ENCODE measurements at places on chromosomes 5 and 9.

- no peak for DNase-seq
These were observed 9.4 kb upstream of the BTF3 start for GRCh38 chr5:73488806-73489205.

DNA sequence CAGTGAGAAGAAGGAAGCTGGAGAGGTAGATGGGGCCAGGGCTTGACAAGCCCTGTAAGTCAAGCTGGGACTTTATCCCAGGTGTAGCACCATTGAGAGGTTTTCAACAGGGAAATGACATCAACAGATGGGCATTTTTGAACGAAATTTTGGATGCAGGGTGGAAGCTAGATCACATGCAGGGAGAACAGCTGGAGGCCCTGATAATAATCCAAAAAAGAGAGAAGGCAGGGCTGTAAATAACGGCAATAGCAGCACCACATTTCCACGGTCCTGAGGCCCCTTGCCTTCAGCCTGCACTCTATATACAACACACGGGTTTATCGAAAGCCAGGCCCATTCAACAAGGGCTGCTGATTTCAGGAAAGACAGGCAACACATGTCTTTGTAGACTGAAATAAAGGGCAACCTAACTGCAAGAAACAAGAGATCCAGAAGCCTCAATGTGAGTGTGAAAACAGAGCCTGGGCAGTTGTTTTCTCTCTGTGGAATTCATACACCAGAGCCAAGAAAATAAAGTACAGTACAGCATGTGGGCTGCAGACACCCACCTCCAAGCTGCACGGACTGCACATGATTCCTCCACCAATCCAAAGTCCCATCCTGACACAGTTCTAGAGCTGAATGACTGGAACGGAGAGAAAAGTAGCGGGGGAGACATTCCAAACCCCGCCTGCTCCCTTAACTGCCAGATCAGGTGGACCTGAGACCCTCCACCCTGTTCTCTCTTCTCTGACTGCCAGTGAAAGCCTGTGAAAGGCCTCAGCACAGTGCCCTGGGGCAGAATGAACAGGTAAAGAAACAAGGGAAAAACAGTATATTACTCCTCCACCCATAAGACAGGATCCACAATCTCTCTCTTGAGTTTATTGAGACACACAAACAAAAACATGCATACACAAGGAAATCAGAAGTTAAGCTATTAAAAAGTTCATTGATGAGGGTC lies 36.3 kb downstream of the KLHL3 start:
- no peak for DNase-seq

DNA sequence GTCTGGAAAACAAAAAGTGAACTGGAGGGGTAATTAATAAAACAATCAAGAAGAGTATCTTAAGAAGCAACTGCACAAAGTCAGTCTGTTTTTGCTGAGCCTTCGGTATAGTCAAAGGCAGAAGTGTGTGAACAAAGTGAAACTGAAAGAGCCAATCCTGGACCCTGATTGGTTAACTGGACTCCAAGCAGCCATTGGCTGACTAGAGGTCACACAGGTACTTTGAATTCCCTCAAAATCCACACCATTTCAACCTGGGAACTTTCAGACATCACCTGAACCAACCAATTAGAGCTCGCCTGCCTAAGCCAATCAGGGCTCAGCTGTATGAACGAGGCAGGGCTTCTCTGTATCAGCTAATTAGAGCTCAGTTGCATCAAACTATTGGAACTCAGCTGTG lies 286.7 kb downstream of the TLE4 start:
- no peak for DNase-seq

DNA sequence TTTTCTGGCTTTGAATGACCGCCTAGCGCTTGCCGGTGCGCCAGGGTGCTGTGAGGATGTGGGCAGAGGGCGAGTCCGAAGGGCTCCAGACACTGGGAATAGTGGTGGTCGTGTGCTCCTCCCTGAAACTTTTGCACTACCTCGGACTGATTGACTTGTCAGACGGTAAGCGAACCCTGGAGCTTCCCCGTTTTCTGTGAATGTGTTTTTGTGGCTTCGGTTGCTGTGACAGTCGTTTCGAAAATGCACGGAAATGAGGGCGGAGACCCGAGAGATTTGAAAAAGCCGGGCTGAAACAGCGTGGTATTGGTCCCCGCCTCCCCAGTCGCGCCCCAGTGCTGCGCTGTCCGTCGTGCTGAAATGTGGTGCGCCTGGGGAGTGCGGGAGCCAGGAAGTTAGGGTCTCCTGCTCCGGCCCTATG lies 102.5 kb upstream of the GABRP start:
- no peak for DNase-seq

DNA sequence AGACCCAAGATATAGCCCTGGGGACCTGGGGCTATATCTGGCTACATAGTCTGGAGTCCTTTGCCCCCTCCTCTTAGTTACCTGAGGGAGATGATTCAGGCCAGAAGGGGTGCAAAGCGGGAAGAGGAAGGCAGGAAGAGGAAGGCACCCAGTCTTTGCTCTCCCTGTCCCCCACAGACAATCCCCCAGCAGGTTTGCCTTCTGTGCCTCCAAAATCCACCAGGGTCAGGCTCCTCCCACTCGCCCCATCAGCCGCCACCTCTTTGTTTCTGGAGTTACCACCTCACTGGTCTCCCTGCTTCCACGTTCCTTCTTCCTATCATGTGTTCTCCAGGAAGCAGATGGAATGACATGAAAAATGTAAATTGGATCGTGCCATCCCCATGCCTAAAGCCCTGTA lies 31.2 kb upstream of the FABP6 start:
- no peak for DNase-seq

DNA sequence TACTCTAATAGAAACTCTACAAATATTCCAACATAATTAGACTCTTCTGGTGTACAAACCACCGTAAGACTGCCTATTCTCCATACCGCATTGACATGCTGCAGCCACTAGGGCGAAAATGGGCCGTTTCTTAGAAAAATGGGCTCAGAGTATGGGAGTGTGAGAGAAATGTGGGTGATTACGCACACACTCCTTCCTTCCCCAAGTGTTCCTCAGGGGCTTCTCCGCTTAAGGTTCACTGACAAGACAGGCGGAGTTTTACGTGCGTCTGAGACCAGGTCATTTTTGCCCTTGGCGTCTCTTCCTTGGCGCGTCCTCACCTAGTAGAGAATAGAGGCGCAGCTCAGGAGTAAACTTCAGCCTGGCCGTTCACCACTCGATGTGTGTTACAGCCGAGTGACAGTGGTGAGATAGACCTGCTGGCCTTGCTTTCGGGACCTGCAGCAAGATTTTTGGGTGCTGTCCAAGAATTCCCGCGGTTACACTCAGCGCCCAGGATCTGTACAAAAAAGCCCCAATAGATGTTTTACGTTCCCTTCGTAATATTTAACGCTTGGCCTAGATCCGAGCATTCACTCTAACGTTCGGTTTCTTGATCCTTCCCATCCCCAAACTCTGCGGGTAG lies 1.8 kb upstream of the NTRK2 start:
- DNase-seq: no peak

GRCh38 chr5:113205323-113205722 lies 228.7 kb downstream of the DCP2 start:
- no peak for DNase-seq

DNA sequence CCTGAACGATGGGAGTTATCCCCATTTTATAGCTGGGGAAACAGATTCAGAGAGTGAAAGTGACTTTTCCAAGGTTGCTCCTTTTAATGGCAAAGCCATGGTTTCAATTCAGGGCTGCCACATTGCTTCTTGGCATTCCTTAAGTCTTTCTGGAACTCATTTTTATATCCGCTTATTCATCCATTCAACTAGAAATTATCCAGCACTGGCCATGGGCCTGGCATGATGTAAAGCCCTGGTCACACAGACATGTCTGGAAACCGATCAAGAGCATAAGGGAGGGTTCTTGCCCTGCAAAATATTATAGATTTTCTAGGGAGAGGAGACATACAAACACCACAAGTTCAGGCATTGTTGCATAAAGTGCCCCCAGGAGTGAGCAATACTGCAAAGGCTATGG lies 43.0 kb upstream of the COL15A1 start:
- DNase-seq: no peak

DNA sequence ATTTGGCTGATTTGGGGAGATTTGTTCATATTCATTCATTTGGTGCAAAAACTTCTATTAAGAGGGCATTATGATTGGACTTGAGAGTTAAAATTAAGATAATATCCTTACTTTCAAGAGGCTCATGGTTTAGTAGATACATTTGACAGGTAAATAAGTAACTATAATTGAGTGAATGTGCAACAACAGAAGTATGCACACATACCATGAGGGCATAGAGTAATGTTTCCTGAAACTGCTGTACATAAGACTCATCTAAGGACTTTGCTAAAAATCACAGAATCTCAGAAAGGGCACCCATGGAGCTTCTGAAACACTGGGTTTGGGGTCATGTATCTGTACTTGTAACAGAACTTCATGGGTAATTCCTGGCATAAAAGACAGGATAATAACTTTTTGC lies 70.1 kb upstream of the PPP2R2B start:
- no peak for DNase-seq

- DNase-seq: no peak
These were observed 61.3 kb downstream of the DROSHA start for GRCh38 chr5:31470608-31471007.

DNA sequence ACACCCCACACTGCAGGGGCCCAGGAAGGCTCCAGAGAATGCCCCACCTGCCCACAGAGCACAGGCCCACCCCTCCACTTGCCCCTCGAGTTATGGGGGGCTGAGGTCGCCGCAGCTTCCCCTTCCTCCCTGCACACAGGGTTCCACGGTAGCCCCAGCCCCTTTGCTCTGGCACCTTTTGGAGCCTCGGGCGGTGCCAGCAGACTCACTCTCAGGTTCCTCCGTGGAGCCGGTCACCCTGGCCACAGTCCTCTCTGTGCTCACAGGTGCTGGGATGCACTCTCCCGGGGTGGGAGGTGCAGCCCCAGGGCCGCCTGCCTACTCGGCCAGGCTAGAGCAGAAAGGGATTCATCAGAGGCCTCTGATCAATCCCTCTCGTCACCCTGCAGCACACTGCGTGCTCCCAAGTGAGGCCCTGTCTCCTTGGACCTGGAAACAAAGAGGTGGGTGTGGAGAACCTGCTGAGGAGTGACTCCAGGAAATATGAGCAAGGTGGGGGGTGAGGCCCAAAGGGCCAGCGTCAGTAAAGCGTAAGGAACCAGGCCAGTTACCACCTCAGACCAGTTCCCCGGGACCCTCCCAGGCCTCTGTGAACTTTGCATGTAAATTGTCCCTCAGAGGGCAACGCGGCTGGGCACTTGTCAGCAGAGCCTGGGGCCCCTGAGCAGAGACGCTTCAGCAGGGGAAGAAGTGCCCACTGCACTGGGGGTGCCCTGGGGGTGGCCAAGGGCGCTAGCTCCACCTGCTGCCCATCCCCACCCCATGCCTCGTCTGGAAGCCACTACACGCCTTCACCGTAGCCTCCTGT lies 167.8 kb downstream of the OLFM1 start:
- DNase-seq: no peak

DNA sequence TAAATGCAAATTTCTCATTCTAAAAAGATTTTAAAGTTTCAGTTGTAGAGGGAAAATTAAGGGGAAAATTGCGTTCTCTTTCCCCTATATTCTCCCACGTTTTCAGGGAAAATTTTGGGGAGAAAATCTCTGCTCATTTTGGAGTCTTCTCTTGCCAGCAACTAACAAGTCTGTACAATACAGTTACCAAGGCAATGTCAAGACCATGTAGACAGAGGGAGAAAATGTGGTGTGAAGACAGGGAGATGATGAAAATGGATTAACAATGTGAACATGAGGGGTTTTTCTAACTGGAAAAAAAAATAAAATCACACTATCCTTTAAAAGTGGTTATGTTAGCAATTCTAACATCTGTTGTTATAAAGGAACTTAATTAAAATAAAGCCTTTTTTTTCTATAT lies 22.3 kb downstream of the SLC1A3 start:
- no peak for DNase-seq

DNA sequence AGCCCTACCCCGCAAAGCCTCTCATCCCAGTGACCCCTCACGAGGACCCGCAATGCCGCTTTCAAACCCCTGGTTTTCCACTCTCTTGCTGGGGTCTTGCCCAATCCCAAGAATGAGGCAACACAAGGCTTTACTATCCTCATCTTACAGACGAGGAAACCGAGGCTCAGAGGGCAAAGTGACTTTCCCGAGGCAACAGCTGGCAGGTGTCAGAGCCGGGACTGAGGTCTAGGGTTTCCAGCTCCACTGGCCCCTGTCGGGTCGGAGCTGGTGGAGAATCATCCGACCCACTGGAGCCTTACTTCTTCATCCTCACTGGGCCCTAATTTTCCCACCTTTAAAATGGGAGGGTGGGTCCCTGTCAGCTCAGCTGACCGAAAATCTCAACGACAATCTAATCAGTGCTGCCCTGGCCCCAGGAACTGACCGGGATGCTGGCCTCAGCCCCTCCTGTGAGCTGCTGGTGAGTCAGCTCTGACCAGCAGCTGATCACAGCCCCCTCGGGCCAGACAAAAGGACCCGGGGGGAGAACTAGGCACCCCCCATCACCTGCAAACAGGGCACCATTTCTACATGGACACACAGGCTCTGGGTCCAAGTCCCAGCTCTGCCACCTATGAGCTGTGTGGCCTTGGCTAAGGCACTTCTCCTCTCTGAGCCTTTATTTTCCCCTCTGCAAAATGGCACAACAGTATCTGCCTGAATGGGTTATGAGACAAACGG lies 72.7 kb upstream of the STXBP1 start:
- DNase-seq: no peak

GRCh38 chr5:67234671-67235176 lies 38.1 kb upstream of the CD180 start:
- DNase-seq: no peak

GRCh38 chr5:128257076-128257475 lies 173.5 kb downstream of the SLC12A2 start:
- no peak for DNase-seq

GRCh38 chr5:149166128-149166527 lies 24.8 kb downstream of the ABLIM3 start:
- DNase-seq: no peak

DNA sequence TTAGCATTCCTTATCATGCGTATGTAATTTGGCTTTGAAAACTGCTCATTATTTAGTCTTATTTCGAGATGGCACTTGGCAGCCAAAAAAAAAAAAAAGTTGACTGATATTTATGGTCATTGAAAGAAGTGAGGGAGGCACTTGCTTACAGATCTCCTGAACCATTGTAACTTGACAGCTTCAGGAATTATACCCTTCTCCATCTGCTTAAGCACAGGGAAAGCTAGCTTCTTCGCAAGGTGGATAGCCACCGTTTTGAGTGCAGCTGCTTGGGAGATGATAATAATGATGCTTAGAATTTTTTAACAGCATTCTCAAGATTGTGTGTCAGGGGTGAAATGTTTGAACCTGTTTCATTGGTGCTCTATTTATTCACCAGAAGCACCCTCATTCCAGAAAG lies 116.1 kb downstream of the GIN1 start:
- DNase-seq: no peak

- DNase-seq: no peak
These were observed 274.8 kb downstream of the DOCK8 start for GRCh38 chr9:489198-490197.
